ENCODE measurements at places on chromosomes 12 and 14.

- DNase-seq: no peak
Measured at GRCh38 chr12:14663002-14663401, 33.4 kb downstream of the GUCY2C start.

DNA sequence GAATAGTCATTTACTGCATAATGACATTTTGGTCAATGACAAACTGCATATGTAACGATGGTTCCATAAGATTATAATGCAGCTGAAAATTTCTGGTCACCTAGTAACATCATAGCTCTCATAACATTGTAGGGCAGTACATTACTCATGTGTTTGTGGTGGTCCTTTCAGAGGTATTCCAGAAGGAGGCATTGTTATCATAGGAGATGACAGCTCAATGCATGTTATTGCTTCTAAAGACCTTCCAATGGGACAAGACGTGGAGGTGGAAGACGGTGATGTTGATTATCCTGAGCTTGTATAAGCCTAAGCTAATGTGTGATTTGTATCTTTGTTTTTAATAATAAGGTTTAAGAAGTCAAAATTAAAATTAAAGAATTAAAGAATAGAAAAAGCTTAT lies 43.8 kb upstream of the TSPAN11 start:
- DNase-seq: no peak

DNA sequence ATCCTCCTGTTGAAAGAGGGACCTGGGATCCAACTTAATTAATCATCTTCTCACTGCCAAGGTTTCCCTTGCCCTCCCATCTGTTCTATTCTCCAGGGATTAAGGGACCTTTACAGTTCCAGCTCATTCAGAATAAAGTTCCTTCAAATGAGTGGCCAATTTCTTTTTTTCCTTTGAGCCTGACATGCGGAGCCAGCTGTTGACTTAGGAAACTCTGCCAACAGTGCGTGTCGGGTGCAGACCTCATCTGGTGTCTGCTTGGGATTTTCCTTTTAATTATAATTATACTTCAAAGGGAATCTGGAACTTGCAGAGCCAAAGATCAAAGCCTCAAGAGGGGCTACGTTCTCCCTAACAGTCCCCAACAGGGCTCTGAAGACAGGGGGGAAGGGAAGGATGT lies 64.8 kb downstream of the CCDC60 start:
- DNase-seq: no peak

GRCh38 chr14:58575956-58576355 lies 61.8 kb upstream of the DACT1 start:
- DNase-seq: no peak

DNA sequence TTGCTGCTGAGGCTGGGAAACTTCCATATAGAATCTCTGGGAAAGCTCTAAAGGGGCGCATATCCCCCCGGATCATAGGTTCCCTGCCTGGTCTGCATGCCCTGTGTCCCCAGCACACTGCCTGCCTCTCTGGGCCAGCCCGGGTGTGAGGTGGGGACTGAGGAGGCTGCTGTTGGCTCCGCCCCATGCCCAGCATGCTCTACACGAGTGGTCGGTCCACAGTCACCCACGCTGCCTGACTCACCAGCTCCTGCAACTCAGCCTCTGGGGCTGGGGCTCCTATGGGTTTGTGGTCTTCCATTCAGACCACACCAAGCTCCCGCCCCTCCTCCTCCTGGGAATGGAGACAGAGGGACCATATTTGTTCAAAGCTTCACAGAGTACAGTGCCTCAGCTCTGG lies 88.5 kb upstream of the ANO2 start:
- DNase-seq: no peak

- no peak for DNase-seq
Measured at GRCh38 chr12:62127516-62127915, 132.7 kb upstream of the USP15 start.

DNA sequence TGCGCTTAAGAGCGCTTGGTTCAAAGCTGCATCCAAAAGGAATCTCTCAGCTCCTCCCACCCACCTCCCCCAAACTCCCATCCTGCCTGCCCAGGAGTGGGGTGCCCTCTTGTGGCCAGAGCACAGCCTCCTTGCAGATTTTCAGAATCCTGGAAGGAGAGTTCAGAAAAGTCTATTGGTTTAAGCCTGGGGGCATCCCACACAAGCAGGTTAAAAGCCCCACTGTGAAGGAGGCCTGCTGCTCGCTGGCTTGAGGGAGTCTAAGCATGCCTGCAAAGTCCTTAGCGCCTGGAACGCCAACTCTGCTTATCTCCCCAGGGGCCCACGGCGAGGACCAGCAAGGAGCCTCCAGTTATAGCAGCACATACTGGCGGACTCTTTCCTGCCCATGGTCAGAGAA lies 297.1 kb downstream of the KSR2 start:
- no peak for DNase-seq

- no peak for DNase-seq
Measured at GRCh38 chr14:25044106-25044698, 5.7 kb downstream of the STXBP6 start.

GRCh38 chr14:36671149-36671548 lies 9.5 kb downstream of the PAX9 start:
- DNase-seq: no peak

DNA sequence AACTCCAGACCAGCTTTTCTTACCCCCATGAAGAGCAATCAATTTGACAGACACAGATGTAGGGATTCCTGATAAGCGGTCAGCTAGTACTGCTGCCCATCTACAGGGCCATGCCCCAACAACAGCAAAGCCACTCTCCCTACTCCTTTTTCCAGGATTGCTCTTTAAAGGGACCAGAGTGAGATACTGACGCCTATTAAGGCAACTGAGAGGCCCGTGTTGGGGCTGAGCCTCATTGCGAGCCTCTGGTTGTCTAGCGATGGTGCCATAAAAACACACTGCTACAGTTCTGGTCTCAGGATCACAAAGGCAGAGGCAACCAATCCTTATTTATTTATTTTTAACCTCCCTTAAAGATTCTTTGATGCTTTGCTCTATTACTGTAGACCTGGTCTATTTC lies 31.1 kb downstream of the AK7 start:
- no peak for DNase-seq

GRCh38 chr14:61184112-61184511 lies 97.0 kb downstream of the TMEM30B start:
- no peak for DNase-seq

DNA sequence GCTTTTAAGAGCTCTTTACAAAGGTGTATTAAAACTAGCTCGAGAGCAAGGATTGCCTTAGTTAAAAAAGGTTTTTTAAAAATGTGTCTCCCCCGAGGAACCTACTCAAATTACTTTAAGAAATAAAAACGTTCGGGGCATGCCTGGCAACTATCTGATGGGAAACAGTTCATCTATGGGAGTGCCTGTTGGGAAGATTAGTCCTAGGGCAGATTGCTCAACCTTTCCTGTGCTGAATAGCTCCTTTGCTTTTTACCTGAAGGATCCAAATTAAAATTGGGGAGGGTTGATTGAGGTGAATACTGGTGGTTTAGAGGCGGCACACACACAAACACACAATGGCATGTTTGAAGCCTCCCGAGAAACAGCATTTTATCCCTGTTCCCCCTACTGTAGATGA lies 541.4 kb upstream of the ATP2B1 start:
- no peak for DNase-seq

- no peak for DNase-seq
Measured at GRCh38 chr12:111819191-111820158, 22.6 kb upstream of the MAPKAPK5 start.

GRCh38 chr14:73661872-73662271 lies 17.1 kb downstream of the DNAL1 start:
- DNase-seq: no peak

- no peak for DNase-seq
Measured at GRCh38 chr12:107622001-107622400, 63.6 kb upstream of the PWP1 start.

DNA sequence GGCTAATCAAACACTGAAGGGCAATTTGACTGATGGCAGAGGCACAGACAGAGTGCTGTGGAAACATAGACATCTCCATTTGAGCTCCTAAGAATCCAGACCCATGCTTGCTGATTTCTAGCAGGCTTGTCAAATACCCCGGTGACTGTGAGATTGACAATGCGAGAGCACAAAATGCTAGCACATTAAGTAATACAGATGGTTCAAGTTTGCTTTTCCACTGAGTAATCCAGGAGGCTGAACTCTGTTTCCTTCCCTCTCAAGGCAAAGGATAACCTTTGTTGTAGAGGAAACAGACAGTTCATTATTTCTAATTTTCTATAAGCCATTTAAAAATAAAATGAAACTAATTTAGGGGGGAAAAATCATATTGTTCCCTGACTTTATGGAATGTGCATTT lies 256.5 kb upstream of the CRY1 start:
- DNase-seq: no peak

GRCh38 chr14:90060965-90061684 lies 669 bp upstream of the KCNK13 start:
- DNase-seq: peak; percentile 7

DNA sequence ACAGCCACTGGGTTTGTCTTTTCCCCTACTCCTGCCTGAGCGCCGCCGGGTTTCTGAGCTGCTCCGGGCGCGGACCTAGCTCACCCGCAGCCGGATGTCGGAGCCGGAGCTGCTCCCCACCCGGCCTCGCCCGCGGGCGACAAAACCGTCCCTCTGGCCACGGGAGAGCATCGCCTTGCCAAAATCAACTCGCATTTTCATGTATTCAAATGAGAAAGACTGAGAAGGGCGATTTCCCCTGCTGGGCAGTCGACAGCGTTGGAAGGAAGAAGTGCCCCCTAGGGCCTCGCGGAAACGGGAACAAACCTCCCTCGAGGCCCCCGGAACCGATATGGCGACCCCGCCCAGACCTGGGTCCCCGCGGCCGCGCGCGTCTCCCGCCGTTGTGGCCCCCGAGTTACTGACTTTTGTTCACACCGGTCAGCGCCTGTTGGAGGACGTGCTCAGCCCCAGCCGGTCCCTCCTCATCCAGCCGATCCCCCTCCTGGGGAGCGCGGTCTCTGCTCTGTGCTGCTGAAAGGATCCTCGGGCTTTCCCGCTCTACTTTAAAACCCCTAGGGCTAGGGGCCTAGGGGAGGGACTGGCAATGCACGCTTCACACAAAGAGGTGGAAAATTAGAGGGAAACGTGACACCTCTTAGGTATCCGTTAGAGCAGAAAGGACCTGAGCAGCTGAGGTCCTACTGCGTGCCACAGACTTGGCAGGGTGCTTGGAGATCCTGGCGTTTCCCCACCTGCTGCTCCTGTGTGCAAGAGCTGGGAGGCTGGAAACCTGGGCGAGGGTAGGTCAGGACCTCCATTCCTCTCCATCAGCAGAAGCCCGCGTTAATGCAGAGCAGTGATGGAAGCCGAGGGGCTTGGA lies 4.3 kb downstream of the TTC6 start:
- no peak for DNase-seq

- DNase-seq: no peak
Measured at GRCh38 chr12:90794212-90794611, 160.8 kb downstream of the CCER1 start.

DNA sequence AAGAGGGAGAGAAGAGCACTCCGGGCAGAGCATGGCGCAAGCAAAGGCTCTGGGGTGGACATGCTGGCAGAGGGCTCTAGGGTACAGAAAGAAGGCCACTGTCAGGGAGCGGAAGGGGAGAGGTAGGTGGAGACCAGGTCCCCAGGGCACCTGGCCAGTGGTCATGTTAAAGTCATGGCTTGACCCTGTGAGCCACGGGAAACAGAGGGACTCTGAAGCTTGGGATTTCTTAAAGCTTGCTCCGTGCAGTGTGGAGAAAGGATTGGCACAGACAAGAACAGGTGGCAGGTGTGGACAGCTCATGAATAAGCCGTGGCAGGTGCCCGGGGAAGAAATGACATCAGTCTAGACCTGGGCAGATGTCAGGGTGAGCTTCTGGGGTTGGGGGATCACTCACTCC lies 413.8 kb downstream of the BCL11B start:
- no peak for DNase-seq

DNA sequence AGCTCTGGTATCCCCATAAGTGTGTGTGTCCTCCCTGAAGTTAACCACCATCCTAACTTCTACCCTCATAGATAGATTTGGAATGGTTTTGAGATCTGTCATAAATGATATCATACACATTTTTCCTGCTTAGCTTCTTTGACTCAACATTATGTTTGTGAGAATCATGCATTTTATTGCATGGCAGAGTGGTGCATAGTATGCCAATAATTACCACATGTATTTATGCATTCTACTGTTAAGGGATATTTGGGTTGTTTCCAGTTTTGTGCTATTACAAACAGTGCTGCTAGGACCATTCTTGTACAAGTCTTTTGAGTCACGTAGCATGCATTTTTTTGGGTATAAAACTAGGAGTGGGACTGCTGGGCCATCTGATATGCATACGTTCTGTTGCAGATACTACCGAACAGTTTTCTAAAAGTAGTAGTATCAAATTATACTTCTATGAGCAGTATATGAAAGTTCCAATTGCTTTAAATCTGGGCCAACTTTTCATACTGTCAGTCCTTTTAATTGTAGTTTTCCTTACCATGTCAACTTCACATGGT lies 13.4 kb downstream of the GRIP1 start:
- DNase-seq: no peak

GRCh38 chr14:105397350-105397931 lies 897 bp upstream of the TEX22 start:
- DNase-seq: no peak

DNA sequence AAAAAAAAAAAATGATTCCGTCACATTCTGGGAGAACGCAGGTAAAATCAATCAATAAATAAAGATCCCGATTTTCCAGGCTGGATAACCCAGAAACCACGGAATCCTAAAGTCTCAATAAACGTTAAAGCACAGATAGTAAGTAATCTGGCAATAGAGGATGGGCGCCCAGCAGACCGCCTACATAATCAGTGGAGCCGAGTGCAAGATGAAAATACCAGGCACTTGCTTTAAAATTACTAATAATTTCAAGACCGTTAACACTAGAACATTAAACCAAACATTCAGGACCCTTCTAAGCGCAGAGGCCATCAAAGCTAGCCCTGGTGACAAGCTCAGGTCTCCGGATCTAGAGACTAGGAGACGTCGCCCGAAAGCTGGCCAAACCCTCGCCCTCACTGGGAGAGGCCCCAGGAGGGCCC lies 1.2 kb upstream of the DCAF11 start:
- no peak for DNase-seq

GRCh38 chr12:113439606-113440030 lies 17.4 kb downstream of the SDSL start:
- no peak for DNase-seq

Data from stimulated activated CD4-positive, alpha-beta T cell treated with anti-CD3 and anti-CD28 coated beads, TNF-alpha, amount 100 ng/mL, for 24 hours (primary cell).